Hematopoietic multipotent progenitor cell treated with erythropoietin and hydrocortisone succinate and interleukin-3 and kit ligand, for 8 days (in vitro differentiated cells): ENCODE measurements at places on chromosomes 4 and X.

GRCh38 chrX:25343060-25343459, 327.3 kb upstream of the ARX start:
- no peak for DNase-seq

DNA sequence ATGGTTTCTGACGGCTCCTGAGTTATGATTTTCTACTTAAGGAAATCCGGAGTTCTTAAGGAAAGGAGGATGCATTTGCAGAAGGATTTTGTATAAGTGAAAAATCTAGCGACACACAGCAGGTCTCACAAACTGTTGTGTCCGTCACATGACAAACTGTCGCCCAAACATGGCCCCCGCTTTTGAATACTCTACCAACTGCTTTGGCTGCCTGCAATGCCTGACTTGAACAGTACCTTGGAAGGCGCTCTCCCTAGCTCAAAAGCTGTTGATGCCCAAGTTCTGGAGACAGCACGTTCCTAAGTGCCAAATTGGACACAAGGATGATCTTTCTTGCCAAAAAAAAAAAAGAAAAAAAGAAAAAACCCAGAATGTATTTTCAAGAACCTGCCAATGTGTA, 103.2 kb downstream of the ENPP6 start:
- no peak for DNase-seq

DNA sequence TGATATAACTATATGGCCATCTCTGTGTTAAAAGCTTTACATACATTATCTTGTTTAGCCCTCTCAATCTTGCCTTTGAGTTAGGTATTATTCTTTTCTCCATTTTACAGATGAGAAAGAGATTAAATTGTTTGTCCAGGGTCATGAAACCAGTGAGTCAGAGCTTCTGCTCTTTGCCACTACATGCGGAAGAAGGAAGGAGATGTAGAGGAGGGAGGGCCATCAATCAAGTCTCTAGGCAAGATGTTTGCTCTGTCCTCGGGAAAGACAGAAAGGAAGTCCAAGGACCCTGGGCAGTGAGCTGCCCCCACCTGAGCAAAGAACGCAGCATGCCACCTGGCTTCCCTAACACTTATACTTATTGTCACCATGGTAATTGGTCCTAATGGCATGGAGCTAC, 133.7 kb upstream of the IL1RAPL2 start:
- DNase-seq = no peak

GRCh38 chr4:96916711-96917110, 1076.8 kb downstream of the PDHA2 start:
- no peak for DNase-seq

DNA sequence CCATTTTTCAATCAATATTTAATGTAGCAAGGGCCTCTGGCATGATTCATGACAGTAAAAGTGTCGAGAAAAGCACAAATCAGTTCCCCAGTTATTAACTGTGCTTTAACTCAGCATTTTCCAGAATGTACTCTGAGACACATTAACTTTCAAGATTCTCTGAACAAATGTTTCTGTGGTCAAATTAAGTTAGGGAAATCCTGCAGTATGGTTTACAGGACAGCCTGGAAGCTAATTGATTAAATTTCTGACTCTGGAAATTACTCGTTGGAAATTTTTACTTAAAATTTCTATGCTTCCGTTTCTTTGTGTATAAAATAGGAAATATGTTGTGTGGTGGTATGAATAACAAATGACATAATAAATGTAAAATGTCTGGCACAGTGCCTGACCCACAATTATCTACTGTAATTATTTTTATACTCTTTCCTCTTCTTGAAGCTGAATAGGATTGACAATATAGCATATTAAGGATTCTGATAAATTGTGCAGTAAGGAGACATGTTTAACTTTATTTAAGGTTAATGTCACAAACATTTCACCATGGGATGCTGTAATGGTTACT, 33.7 kb downstream of the STK32B start:
- no peak for DNase-seq

DNA sequence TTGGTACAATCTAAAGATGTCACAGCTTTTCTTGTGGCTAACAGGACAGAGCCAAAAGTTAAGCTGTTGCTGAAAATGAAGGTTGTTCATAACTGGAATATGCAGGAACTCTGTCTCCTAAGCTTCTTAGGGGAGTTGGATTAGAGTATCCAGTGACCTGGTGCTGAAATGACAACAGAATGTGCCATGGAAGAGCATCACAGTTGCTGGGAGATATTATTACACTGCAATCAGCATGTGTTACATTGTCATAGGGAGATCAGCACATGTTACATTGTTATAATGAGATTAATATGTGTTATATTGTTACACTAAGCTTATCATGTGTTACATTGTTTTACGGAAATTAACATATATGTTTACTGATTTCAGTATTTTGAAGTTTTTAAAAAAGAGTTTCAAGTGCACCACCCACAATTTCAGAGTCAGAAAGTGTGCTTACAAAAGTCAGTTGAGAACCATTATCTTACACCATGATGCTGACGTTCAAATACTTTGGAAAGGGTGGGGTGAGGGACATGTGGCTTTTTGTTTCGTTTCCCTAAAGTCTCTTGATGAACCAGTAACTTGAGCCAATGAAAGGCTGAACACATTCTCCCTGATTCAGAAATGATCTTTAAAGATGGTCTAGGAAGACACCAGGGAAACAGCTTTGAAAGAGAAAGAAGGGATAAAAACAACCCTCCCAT, 113.4 kb downstream of the DRD5 start:
- no peak for DNase-seq

- peak; percentile 21 for DNase-seq
These were observed 32.8 kb downstream of the CLDN2 start for GRCh38 chrX:106952988-106953387.

- DNase-seq = peak; percentile 37
These were observed 215.3 kb upstream of the TTC29 start for GRCh38 chr4:147160908-147161513.

GRCh38 chr4:77154065-77154464, 2.9 kb upstream of the CCNG2 start:
- no peak for DNase-seq

DNA sequence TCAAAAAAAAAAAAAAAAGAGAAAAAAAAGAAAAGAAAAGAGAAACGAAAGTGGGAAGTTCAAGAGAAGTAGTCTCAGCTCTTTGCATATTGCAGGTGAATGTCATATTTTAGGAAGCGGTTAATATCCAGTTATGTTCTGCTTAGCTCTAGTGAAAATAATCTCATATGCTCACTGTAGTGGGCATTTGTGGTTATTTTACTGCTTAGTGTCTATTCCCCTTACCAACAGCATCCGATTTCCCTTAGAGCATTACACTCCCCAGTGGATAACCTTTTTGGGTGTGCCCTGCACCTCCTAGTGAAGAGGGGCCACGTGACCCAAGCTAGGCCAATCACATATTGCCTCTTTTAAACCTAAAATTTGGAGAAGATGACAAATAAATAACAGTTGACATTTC, 111.2 kb upstream of the ZNF827 start:
- no peak for DNase-seq

DNA sequence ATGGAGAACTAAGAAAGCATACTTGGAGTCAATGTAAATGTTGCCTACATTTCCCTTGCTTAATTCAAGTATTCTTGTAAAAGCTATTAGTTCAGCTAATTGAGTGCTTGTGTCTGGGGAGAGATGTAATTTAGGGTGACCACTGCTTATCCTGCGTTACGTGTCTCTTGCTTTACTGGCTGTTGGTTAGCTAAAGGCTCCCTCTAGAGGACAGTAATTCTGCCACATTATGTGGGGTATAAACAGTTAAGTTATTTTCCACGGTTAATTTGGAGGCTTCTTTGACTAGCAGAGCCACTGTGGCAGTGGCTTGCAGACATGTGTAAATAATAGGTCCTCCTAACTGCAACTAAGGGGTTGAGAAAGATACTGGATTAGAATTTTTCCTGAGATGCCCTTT, 25.3 kb upstream of the NAF1 start:
- DNase-seq = peak; percentile 61

DNA sequence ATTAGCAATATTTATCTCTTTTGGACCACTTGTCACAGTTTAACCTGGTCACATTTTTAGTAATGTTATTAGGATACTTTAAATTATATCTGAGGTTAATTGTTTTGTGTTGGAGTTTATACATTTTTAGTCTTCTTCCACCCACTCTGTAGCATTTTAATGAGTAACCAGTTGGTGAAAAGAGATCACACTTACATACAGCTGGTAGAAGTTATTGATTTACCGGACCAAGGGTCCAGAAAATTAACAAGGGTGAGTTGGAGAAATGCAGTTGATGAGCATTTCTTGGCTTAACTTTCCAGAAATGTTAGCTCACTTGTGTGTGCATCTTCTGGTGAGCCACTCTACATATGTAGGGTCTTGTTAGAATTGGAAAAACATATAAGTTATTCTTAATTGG, 219.6 kb downstream of the GRXCR1 start:
- DNase-seq = no peak

DNA sequence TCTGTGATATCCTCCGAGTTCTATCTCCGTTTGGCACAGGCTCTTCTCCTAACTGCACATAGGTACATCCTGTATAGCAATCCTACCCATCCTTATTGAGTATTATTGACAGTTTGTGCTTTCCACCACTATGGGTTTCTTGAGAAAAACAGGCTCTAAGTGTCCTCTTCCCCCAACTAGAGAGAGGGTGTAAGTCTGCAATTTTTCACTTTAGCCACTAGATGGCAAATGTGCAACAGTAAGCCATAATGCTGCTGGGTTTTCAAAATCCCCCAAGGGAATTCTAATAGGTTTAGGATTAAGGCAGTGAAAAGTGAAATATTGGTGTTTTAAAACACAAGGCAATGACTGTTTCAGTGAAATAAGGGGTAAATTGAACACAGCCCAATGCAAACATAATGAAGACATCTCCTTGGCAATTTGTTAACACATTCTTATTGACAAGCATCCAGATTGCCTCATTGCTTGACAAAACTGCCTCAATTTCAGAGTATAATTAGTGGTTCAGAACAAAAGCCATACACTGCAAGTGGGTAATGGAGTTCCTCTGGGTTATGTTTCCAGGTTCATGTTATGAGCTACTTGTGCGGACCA, 239.0 kb upstream of the HTR2C start:
- peak; percentile 30 for DNase-seq

- DNase-seq = no peak
These were observed 168.6 kb downstream of the COX18 start for GRCh38 chr4:72900952-72901351.

GRCh38 chr4:139048026-139048425, 32.4 kb downstream of the NOCT start:
- DNase-seq = no peak

DNA sequence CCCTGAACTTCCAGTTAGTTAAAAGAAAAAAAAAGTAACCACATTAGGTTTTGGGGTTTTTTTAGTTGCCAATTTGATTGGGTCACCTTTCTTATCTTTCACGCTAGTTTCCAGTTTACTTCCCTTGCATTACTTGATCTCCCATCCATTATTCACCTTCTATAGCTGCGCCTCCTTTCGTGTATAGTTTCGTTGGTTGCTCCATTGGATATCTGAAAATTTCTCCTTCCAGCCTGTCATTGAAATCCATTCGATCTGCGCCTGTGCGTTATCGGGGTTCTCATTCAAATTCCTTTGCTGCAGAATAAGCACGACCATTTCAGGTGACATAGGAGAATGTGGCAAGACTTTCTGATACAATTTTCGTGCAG, 764 bp downstream of the TRAPPC11 start:
- DNase-seq = no peak

DNA sequence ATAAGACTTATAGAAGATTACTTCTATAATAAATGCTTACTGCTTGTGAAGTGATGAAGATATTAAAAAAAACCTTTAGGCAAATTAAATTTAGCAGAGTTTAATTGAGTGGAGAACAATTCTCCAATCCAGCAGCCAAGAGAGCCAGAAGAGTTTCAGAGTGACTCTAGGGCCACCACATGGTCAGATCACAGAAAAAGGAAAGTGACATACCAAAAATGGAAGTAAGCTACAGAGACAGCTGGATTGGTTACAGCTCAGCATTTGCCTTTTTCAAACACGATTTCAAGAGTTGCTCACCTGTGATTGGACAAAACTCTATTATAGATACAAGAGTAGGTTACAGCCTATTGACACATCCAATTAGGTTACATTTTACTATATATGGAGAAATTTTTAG, 79.0 kb upstream of the TRAM1L1 start:
- no peak for DNase-seq

DNA sequence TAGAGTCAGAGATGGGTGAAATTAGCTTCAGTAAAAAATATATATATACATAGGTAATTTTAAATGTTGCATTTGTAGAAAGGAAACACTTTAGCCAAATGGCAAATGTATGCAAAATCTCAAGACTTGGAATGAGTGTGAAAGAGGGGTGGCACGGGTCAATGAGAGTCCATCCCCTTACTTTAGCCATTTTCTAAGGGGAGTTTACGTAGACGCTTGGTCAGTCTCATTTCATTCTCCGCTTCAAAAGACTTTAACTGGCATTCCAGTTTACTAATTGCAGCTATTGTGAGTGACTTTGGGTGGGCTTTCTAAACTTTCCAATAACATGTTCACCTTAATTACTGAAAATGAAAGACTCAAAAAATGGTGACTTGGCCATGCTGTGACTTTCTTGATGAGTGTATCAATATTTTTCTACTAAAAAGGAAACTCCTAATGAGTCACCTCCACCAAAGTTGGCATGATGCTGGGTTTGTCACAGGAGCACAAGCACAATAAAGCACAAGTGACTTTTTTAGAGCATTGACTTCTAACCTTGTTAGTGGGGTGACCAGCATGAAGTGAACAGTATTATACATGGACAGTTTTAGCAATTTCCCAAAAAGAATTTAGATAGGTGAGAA, 356.0 kb upstream of the RASGEF1B start:
- DNase-seq = no peak

DNA sequence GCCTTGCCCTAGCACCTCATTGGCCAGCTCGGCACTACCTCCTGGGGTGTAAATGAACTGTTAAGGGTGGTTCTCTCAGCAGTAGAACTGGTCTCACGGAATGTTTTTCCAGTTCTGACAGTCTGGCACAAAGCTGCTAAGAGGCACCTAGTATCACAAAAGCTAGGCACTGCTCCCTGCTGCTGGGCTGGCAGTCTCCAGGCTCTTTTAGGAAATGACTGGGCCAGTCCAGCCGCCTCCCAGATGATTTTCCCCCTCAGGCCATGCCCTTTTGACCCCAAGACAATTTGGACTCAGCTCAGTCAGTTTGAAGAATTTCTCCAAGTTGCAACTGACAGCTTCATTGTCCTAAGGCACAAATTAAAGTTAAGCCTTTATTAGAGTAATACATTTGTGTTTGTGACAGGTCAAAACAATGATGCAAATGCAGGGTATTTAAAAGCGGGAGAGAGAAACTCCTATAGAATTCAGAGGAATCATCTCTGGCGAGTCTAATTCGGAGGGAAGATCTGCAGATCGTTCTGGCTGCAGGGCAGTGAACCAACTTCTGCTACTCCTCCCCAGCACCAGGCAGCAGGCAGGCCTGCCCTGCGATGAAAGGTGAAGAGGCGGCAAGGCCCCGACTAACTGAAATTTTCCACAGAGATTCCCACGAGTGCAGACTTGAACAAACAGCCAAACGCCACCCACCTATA, 7.9 kb downstream of the FRMD7 start:
- no peak for DNase-seq

GRCh38 chrX:120015145-120016067, 62.1 kb downstream of the RHOXF2B start:
- peak; percentile 11 for DNase-seq
